ENCODE measurements at places on chromosomes 5 and 9.

- DNase-seq, result peak; percentile 12
Measured at GRCh38 chr5:44885903-44886302, 77.2 kb downstream of the MRPS30 start.

DNA sequence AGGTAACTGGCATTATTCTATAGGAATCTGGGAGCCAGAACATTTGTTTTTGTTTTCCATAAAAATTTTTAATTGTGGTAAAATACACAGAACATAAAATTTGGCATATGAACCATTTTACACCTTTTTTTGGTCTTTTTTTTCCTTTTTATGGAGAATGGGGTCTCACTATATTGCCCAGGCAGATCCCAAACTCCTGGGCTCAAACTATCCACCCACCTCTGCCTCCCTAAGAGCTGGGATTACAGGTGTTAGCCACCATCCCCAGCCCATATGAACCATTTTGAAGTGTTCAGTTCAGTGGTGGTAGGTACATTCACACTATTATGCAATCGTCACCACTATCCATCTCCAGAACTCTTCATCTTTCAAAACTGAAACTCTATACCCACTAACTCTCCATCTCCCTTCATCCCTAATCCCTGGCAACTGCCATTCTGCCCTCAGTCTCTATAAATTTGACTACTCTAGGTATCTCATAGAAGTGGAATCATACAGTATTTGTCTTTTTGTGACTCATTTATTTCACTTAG is 13.4 kb downstream of the ZMAT2 start:
- no peak for DNase-seq

- DNase-seq, result no peak
Measured at GRCh38 chr5:15904899-15905830, 274.4 kb downstream of the MARCHF11 start.

DNA sequence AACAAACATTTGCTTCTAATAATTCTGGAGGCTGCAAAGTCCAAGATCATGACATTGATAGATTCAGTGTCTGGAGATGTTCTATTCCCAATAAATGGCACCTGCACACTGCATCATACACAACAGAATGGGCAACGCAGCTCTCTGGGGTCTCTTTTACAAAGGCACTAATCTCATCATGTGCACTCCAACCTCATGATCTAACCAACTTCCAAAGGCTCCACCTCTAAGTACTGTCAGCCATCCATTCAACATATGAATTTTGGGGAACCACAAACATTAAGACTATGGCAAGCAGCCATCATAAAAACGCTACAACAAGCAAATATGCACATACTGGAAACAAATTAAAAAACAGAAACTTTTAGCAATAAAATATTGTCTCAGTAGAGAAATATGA is 121.1 kb downstream of the CYLC2 start:
- no peak for DNase-seq

GRCh38 chr5:14184725-14185124 is 41.6 kb downstream of the TRIO start:
- DNase-seq, result no peak

GRCh38 chr9:128822407-128823042 is 4.2 kb downstream of the ENDOG start:
- DNase-seq, result no peak

DNA sequence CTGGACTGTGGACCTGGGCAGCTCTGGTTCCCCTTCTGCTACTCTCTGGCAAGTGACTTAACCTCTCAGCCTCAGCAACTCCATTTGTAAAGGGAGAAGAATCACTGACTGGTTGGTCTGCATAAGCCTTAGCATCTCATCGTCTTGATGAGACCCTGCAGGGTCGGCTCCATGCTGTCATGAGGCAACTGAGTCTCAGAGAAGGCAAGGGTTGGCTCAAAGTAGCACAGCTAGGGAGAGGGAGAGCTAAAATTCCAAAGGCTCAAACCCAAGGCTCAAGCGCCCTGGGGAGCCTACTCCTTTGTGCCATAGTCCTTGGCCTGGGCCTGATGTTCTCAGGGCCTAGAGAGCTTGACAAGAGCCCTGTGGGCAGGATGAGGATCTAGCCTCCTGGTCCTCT is 4.5 kb downstream of the FGFR4 start:
- DNase-seq, result no peak

DNA sequence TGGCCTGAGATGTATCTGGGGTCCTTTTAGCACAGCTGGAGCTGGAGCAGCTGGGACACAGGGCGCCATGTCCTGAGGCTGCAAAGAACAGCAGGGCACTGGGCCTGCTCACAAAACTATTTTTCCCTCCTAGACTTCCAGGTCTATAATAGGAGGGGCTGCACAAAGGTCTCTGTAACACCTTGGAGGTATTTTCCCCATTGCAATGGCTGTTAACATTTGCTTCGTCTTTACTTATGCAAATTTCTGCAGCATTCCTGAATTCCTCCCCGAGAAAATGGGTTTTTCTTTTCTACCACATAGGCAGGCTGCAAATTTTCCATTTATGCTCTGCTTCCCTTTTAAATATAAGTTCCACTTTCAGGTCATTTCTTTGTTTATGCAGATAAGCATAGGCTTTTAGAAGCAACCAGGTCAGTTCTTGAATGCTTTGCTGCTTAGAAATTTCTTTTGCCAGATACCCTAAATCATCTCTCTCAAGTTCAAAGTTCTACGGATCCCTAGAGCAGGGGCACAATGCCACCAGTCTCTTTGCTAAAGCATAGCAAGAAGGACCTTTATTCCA is 130.8 kb downstream of the PCSK1 start:
- DNase-seq, result no peak

DNA sequence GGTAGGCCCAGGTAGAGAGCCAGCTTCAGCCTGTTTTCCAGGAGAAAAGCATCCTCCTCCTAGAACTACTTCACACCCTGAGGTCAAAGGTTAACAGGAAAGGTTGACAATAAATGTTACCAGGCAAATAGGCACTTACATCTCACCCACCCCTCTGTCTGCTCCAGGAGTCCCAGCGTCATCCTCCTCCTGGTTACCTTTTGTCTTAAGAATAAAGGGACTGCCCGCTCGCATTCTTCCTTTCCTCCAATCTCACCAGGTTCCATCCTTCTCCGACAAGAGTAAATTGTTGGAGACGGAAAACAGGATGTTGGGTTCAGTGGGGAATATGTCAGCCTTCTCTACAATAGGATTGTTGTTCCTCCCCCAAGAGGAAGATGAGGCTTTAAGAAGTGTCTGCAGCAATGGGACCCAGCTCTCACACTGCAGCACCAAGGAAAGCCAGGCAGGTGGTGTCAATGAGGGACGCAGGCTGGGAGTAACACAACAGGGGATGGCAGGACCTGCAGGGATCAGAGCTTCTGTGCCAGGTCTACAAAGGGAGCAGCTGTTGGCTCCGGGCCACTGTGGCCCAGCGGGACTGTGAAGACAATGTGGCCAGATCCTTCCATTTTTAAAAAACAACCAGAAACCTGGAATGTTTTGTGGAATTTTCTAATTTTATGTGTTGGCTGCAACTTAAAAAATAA is 29.0 kb downstream of the FAT2 start:
- DNase-seq, result no peak

DNA sequence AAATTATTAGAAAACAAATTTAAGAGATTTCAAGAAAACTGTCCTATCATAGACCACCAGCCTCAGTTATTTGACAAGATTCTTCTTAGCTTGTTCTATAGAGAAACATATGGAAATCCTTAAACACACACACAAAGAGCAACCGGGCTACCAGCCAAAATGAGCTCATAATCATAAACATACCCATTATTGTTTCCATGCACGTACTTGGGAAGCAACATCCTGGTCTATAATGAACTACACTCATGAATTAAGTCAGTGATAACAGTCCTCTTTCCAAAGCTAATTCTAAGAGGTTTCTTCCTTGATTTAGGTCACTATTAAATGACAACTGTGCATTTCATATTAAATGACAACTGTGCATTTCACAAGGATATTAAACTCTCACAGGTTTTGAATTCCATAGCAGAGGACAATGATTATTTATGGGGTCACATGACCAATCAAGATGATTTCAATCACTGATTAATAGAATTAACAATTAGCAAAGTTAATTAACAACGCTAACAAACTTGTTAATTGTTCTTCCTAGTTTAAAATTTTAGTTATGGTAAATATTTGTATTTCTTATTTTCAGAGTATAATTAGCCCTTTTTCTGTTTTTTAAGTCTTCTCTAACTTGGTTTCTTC is 77.0 kb downstream of the OXCT1 start:
- no peak for DNase-seq

DNA sequence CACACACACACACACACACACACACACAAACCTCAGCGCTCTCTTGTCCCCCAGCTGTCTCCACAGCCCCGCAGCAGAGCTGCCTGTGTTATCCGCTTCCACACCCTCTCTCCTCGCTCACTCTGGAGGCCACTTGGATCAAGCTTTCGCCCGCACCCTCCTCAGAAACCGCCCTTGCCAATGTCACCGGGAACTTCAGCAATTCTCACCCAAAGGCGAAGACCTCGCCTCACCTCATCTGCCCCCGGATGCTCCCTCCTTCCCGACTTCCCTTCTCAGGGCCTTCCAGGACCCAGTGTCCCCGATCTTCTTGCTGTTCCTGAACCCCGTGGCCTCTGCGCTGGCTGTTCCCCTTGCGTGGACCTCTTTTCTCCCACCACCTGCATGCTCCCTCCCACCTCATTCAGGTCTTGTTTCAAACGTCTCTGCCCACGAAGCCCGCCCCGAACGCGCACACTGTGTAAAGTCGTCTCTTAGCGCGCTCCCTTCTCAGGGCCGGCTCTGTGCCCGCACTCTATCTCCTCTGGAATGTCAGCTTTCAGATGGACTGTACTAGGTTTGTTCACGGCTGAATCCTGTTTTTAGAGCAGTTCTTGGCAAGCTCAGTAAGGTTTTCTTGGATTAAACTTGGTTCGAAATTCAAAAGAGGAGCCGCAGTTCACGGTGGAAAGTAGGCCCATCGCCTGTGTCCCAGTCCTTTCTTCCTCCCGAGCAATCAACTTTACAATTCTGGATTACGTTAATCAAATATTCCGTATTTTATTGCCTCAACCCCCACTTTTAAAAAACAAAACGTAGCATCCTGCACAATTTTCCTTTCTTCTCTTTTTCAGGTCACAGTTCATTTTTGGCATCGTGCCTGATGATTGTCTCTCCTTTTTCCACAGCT is 1.0 kb upstream of the TRIM7 start:
- DNase-seq, result no peak

- DNase-seq, result no peak
Measured at GRCh38 chr5:111699324-111699723, 57.7 kb downstream of the NREP start.

DNA sequence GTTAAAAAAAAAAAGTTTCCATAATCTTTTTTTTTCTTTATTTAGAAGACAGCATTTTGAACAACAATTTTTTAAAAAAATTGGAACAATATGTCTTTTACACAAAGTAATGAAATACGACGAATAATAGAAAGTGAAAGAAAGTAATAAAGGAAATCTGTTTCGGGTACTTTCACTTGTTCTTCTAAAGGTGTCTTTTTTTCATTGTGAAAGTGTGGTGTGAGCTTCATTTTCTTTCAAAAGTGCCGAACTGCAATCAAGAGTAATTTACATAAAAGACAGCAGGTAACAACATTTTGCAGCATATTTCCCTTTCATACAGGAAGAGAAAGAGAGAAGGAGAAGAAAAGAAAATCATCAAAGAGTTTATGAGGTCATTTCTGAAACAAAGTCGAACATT is 159.7 kb upstream of the CDH12 start:
- DNase-seq, result no peak

DNA sequence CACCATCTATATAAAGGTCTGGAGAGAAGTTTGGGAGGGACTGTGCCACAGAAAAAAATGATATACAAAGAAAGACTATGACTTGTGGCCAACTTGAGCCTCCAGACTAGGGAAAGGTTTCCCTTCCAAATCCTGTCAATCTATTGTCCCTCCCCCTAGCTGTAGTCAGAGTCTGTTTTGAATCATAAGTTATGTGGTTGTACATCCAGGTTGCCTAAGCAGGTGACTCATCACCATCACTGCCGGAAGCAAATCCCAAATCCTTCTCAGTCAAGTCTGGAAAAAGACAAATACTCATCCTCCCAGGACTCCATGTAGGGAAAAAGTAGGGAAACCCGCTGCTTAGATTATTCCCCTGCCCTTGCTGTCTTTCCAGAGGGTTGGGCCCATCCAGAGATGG is 235.7 kb downstream of the CDK5RAP2 start:
- DNase-seq, result peak; percentile 79

DNA sequence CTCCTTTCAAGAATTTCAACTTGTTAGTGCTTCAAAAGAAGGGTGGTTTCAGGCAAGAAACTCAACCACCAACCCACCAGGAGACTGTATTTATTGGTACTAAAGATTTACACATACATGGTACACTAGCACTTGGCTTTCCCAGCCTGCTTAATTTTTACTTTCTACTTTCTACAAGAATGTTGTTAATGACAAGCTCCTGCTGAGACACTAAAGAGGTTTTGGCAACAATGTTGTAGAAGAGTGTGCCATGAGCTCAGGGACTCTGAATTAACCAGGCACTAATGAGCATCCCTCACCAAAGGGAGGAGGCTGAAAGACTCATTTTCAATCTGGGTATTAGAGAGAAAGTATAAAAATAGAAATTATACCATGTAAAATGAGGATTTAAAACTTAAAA is 195.0 kb downstream of the KIAA0825 start:
- no peak for DNase-seq

DNA sequence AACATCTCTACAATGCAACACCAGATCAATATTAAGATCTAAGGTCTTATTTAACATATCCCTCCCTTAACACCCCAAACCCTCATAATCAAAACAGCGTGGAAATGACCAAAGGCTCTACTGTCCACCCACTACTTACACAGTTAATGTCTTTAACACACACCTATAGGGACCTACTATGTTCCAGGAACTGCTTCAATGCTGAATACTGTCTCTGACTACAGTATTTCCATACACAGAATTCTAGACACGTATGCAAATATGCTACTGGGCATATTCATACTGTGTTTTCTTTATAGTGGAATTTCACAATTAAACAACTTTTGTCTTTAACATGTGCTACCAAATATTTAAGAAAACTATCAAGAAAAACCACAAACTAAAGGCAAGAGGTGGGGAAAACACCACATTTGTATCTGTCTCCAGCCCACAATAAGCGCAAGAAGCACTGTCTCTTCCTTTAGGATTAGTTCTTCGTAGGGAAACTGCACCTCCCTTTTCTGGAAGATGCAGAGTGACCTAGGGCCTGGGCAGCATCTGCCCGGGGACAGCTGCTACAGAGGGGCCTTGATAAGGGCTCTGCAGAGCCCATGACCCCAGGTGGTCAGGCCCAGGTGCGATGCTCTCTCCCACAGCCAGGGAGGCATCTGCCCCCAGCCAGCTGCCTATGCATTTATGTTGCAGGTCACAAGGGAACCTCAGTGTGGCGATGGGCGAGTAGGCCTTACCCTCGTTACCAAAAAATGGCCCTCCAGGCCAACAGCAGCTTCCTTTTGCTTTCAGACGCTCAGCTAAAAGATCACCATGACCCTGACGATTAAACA is 55.2 kb downstream of the PSMB7 start:
- no peak for DNase-seq

Measured in kidney epithelial cell (primary cell).